GM23248 (cell line): ENCODE measurements at places on chromosomes 16 and 17.

- no peak for DNase-seq
Measured at GRCh38 chr17:60075981-60076380, 2.7 kb downstream of the HEATR6 start.

DNA sequence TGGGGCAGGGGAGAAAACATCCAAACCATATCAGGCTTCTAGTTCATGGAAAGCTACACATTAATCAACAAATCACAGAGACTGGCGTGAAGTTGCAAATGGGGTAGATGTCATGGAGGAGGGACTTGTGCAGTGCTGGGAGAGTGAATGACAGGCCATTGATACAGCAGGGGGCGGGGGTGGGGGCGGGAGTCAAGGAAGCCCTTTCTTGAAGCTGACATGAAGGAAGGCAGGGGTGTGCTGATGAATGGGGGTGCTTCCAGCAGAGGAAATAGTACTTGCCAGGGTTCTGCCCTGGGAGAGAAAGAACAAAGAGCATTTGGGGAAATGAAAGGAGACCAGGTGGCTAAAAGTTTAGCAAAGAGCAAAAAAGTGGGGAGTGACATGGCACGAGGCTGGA, 269.9 kb downstream of the SHISA9 start:
- no peak for DNase-seq

- peak; percentile 49 for DNase-seq
Measured at GRCh38 chr17:62995377-62995885, 29.4 kb downstream of the TANC2 start.

GRCh38 chr17:47850692-47851573, at the start of gene SP6:
Gene SP6, minus strand, starts transcription at chr17:47851163. Its CDS starts 2,734 bp downstream, at chr17:47848429.
- peak; percentile 89 for DNase-seq

DNA sequence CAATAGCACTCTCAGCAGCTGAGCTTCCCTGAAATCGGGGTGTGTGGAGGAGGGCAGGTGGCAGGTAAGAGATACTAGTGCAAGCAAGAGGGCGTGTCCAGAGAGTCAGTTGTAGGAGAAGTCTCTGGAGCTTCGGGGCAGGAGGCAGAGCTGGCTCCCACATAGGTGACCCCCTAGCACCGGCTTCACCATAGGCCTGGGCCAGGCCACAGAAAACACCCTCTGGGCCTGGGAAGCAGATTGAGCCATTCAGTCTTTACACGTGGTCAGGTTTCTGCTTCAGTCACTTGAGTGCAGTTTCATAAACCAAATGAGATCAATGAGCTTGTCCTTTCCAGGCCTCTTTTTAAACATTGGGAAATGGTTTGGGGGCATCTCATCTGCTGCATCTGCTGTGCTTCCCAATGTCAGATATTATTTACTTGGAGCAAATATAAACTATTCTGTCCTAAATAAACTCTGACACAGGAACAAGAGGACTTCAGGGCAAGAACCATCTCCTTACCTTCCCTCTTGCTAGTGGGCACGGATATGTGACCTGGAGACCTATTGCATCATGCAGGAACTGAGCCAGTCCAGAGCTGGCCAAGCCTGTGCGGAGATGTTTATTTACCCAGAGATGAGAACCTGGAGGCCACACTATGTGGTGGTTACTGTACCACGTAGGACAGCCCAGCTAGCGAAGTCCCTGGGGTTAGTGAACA, 16.1 kb downstream of the CCR7 start:
- peak; percentile 60 for DNase-seq

GRCh38 chr16:48035142-48035541, 120.7 kb downstream of the ABCC12 start:
- DNase-seq: no peak

GRCh38 chr16:13873835-13874438, 46.0 kb upstream of the ERCC4 start:
- peak; percentile 21 for DNase-seq
